Esophagus squamous epithelium (tissue), 5 donors: ENCODE measurements at places on chromosomes 3 and 15.

GRCh38 chr15:92807971-92808571 is 92.1 kb upstream of the CHD2 start:
- no peak for DNase-seq

DNA sequence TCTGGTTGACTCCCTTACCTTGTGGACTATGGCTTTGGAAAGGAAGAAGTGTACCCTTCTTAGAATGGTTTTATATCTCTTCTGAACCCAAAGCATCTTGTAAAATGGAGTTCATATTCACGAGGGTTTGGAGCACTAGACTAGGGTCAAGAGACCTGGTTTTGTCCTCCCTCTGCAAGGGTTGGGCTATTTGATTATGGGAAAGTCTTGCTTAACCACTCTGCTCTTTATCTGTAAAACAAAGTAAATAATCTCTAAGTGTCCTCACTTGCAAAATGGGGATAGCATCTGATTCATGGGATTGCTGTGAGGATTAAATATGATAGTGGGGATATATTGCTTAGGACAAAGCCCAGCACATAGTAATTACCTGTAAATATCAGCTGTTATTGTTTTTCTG is 17.9 kb upstream of the SLC2A2 start:
- no peak for DNase-seq

- DNase-seq = no peak
Observed at GRCh38 chr3:175224051-175224450, 364.9 kb downstream of the NAALADL2 start.

- no peak for DNase-seq
Observed at GRCh38 chr3:80157546-80157945, 389.7 kb upstream of the ROBO1 start.
